Adipocyte (in vitro differentiated cells): ENCODE measurements at places on chromosomes 11 and 22.

GRCh38 chr11:18371279-18371678 is 23.1 kb upstream of the LDHA start:
- DNase-seq: no peak

- no peak for DNase-seq
Measured at GRCh38 chr11:68966894-68967780, 13.6 kb downstream of the MRGPRD start.

- DNase-seq: no peak
Measured at GRCh38 chr11:34313099-34313517, 44.7 kb downstream of the ABTB2 start.

- no peak for DNase-seq
Measured at GRCh38 chr11:1630271-1630670, 696 bp downstream of the KRTAP5-5 start.

- DNase-seq: no peak
Measured at GRCh38 chr11:70358753-70359152, 39.6 kb upstream of the CTTN start.

GRCh38 chr22:39927544-39927943 is 26.7 kb downstream of the GRAP2 start:
- DNase-seq: no peak

DNA sequence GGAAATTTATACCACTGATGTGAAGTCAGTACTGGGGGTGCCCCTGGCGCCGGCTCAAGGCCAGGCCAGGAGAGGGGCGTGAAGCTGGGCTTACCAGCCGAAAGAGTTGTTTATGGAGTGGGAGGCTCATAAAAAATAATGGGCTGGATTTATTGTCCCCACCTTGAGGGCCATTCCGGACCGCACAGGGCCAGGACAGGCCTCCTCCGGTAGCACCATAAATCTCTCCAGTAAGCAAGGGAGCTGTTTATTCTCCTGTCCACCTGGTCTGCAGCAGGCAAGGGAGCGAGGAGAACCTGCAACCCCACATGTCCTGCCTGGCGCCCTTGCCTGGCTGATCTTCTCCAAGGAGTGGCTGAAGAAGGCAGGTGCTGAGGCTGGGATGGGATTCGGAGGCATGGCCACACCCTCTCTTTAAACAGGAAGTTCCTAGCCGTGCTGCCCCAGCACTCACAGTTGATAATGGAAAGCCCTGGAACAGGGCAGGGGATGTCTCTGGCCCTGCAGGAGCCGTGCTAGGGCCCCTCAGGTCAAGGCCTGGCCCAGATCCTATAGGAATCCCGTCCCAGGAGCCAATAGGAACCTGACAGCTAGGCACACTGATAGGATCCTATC is 65.1 kb downstream of the SCUBE1 start:
- no peak for DNase-seq
